ENCODE measurements at places on chromosomes 16 and 17.
A peak's percentile ranks its signal among the peaks of the same experiment; 100 is the strongest.

- no peak for DNase-seq
Measured at GRCh38 chr16:66193543-66194229, 172.8 kb upstream of the CDH5 start.

DNA sequence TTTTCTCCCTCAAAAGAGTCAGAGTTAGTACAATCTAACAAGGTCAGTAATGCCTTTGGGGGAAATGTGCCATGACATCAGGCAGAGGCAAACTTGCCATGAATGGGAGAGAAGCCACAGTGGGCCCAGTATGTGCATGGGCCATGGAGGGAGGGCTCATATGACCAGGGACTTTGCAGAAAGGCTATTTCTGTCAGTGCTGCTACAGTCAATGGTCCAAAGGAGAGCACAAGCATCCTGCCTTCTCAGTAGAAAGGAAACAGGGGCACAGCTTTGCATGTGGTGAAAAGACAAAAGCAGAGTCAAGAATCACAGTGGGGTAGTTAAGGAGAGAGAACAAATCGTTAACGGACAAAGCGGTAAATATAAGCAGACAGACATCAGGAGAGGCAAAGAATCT is 11.2 kb upstream of the CORO6 start:
- DNase-seq: no peak

- DNase-seq: no peak
Measured at GRCh38 chr16:10981697-10982216, 37.4 kb downstream of the CLEC16A start.

DNA sequence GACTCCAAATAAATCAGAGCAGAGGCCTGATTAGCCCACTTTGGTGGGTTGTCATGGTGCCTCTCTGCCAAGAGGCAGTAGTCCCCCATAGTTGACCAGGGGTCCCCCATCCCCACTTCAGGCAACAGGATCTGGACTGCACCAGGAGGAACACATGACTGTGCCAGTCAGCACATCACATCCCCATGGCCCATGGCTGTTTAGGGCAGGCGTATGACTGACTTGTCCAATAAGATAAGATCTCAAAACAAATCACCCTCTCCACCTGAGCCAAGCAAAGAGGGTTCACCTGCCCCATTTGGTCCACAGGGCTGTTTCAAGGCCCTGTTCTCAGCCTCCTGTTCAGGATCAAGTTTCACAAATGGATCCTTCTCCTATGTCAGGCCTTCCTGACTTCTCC is 93.3 kb downstream of the C16orf78 start:
- no peak for DNase-seq

- DNase-seq: no peak
Measured at GRCh38 chr16:31061813-31062440, 12.1 kb downstream of the ZNF668 start.

DNA sequence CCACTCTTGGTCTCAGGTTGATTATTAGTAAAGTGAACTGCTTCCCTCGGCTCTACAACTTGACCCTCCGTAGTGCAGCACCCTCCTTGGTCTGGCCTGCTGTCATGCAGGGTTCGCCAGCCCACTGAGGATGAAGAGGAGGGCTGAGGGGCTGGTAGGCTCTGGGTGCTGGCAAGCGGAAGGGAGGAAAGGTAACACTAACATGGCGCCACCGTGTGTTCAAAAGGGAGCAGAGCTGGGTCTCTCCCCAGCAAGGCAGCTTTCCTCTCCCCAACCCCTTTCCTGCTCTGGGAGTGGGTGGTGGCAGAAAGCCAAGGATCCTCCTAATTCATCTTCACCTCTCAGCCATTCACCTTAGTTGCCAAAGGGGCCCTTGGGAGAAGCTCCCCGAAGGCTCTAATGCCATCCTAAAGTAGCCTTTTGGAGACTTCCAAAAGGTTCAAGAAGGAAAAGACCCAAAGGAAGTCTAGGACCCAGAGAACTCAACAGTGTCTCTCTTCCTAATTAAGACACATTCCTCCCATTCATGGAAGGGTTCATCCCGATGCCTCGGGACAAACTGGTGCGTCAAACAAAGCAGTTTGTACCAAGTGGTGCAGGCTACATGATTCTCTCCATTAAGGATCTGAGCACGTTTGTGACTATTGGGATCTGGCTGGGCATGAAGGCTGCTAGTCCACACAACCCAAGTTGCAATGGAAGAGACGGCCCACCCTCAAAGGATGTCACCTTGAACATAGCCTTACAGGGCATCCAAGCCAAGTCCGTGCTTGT is 90.8 kb upstream of the TOB1 start:
- peak; percentile 60 for DNase-seq

DNA sequence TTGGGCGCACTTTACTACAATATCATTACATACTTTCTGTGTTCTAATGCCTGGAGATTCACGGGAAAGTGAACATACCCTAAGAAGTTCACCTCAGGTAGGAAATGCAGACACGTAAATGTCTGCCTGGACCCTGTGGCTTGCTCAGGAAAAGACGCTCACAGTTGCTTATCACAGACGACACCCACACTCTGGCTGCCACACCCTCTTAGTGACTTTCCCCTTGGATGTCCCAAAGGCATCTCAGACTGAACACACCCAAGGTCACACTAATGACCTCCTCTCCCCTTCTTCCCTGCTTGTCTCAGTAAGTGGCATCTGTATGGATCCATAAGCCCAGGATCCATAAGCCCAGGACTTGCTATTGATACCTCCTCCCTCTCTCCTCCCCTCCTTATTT is 32.6 kb downstream of the CDRT15 start:
- no peak for DNase-seq

DNA sequence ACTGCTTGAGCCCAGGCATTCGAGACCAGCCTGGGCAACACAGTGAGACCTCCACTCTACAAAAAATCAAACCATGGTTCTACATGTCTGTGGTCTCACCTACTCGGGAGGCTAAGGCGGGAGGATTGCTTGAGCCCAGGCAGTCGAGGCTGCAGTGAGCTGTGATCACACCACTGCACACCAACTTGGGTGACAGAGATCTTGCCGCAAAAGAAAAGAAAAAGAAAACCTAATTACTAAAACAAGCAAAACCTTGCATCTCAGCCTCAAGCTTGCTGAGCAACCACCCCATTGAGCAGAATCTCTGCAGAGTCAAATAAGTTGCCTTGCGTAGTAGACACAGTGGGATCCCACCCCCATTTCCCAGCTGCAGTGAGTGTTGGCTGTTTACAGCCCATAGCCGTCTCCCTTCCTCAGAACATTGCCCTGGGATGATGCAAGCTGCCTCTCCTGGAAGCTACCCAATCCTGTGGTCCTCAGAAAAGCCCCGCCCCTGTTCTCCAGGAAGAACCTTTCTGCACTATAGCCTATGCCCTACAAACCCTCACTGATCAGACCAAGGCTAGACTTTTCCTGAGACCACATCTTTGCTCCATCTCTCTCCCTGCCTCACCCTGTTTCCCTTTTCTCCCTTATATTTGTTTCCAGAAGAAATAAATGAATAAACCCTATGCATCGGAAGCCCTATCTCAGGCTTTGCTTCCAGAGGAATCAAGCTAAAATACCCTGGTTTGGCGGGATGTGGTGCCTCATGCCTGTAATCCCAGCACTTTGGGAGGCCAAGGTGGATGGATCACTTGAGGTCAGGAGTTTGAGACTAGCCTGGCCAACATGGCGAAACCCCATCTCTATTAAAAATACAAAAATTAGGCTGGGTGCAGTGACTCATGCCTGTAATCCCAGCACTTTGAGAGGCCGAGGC is 16.7 kb upstream of the ERN2 start:
- no peak for DNase-seq

- no peak for DNase-seq
Measured at GRCh38 chr17:40072040-40072734, 9.4 kb downstream of the THRA start.

- no peak for DNase-seq
Measured at GRCh38 chr17:8762012-8762411, 3.7 kb upstream of the SPDYE4 start.

- DNase-seq: peak; percentile 43
Measured at GRCh38 chr17:74282587-74283370, 8.7 kb downstream of the DNAI2 start.

All from T-helper 9 cell (primary cell).